ENCODE measurements at places on chromosomes 12 and 14.

DNA sequence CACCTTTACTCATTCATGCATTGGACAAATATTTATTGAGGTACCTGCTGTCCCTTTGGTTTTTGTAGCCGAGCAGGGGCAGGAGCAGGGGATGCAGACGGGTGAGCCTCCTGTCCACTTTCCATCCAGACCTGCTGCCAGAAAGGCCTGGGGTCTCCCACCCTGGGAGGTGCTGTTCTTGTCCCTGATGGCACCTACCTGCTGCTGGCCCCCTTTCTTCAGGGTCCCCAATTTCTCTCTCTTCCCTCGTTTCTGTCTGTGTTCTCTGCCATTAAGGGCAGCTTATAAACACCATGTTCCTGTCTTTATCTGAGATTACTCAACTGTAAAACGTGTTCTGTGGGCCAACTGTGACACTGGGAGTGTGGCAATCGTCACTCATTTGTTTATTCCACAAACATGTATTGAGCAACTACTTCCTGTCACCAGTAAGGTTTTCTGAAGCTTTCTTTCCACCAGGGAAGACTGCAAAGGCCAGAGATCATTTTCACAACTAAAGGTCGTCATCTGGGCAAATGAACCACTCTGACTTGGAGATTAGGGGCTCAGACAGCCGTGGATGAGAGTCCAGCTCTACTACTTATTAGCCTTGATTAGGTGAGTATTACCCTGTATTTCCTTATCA, at the start of gene HAL:
Gene HAL (minus strand): TSS at position 311 of the 625 bp plus-strand sequence. CDS start 434 bp downstream, outside the sequence.
- DNase-seq, result no peak

DNA sequence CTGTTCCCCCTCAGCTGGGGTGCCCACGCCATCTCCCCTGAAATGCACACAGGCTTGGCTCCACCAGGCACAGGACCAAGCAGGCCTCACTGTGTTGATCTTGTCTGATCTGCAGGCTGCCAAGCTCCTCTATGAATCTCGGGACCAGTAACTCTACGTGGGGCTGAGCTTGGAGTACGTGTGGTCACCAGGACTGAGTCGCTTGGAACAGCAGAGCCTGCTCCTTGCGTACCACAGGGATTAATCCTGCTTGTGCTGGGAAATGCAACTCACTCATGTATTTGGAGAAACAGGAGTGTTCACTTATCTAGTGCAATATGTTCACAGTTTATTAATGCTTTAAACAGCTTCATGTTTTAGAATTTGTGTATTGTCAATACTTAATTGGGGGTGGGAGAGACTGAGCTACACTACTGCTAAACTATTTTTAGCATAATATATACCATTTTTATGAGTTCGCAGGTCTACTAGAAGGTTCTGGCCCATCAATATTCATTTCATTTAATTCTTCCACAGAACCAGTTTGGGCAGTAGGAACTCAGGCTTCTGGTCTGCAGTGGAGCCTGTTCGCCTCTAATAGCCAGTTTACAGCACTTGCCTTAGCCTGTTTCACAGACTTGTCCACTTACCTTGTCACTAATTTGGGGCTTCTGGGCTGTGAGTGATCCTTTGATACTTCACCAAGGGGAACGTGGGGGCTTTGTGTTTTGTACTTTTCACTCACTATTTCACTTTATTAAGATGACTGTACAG, 17.4 kb downstream of the ZFYVE21 start:
- DNase-seq, result no peak

- no peak for DNase-seq
Measured at GRCh38 chr12:57001448-57001906, 4.9 kb downstream of the ZBTB39 start.

GRCh38 chr14:99717682-99718013, 33.5 kb downstream of the CYP46A1 start:
- DNase-seq, result no peak

DNA sequence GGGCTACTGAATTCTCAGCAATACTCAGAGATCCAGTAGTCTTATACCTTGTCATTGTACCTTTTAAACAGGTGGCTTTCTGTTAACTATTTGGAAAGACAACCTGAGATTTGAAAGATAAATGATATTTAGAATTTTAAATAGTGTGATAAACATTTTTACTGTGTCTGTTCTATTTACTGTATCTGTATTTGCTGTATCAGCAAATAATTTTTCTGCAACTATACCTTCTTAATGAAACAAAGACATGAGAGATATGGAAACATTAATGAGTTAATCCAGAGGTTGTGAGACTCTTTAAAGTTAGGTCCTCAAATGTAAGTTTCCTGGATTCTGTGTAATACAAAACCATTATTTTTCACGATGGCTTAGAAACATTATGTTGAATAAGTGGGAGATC, 249.6 kb downstream of the CCDC59 start:
- no peak for DNase-seq
